Endothelial cell (in vitro differentiated cells): ENCODE measurements at places on chromosomes 5 and 9. TPM values are rescaled to one million over a fixed set of nuclear protein-coding genes. Genes with fewer than 3 reads are reported as not detected.

DNA sequence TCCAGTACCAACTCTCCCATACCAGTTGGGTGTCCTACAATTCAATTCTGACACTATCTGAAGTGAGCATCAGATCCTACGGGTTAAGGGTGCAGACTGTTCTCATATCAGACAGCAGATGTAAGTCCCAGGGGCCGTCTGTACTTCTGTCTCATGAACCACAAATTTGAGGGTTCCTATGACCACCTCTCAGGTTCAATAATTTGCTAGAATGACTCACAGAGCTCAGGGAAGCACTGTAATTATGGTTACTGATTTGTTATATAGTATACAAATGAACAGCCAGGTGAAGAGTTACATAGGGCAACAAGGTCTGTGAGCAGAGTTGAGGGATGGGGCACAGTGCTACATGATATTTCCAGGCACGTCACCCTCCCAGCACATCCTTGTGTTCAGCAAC is 499.1 kb downstream of the DMAC1 start:
- no peak for DNase-seq

DNA sequence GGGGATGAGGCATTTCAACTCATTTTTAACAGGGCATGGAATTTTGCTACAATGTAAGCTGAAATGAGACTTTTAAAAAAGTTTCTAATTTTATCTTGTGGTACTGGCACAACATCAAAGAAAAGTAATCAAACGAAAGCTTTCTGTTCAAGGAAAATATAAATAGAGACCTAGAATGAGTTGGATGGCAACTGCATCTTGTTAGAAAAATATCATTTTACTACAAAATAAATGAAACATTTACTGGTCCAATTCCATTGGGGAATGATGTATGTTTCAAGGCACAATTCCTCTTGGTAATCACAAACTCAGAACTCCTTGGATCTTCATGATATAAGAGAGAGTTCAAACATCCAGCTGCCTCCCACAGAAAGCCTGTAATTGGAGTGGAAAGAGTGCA is 102.8 kb downstream of the HMHB1 start:
- DNase-seq, result no peak

DNA sequence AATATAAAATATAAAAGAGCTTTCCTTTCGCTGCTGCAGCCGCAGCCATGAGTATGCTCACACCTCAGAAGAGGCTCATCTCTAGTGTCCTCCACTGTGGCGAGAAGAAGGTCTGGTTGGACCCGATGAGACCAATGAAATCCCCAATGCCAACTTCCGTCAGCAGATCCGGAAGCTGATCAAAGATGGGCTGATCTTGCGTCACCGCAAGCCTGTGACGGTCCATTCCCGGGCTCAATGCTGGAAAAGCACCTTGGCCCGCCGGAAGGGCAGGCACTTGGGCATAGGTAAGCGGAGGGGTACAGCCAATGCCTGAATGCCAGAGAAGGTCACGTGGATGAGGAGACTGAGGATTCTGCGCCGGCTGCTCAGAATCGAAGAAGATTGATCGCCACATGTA is 12.6 kb upstream of the PRDM12 start:
- no peak for DNase-seq

CKMT2 gene
- total RNA-seq, result 0.18 TPM

GRCh38 chr9:136740971-136741882 is 1.5 kb downstream of the LCN10 start:
- no peak for DNase-seq

DNA sequence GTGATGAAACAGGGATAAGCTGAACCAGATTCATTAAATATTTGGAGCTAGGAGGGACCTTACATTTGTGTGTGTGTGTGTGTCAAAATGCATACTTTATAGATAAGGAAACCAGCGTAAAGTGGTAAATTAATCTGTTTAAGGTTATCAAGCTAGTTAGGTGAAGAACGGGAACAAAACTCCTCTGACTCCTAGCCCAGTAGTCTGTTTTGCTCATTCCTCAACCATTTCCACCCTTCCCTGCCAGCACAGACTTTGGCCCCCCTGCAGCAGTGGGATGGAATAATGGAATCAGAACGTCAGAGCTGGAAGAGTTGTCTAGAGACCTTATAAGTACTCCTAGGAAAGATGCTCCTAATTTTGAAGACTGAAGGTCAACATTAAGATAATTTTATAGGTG is 6.5 kb downstream of the AGXT2 start:
- no peak for DNase-seq

SMIM32 gene
- not detected for total RNA-seq

KCNT1 gene
- not detected for total RNA-seq

GDA gene
- total RNA-seq, result 0.23 TPM

DNA sequence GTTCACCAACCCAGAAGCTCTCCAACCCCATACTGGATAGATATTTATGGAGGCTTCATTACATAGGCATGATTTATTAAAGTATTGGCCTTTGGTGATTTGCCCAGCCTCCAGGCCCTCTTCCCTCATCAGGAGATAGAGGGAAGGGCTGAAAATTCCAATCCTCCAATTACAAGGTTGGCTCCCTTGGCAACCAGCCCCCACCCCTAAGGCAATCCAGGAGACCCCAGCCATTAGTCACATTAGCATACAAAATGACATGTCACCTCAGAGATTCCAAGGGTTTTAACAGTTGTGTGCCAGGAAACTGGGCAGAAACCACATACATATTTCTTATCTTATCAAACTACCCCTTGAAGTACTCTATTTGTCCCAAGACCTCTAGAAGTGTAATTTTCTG is 210.0 kb downstream of the HINT1 start:
- no peak for DNase-seq

GRCh38 chr5:65248896-65249295 is 232.8 kb downstream of the ADAMTS6 start:
- no peak for DNase-seq

MOB3B gene
- total RNA-seq, result 6.4 TPM

DNA sequence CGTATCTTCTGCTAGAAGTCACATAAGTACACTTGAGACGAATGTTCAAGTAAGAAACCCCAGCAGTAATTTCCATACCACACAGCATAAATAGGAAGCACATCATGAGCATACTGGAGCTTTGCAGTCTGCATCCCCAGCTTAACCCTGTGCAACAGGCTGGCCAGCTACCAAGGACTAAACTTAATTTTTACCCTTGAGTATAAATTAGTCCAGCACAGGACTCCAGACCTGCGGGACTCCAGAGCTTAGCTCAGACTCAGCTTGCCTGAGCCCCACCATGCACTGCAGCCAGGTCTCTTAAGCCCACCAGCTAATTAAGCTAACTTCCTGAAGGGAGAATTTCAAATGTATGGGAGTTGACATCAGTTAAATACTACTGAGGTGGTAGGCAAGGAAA is 491.0 kb downstream of the ARHGEF28 start:
- DNase-seq, result no peak

OR1J2 gene
- not detected for total RNA-seq

NIM1K gene
- 0.15 TPM for total RNA-seq

C5orf58 gene
- total RNA-seq, result 0.28 TPM

DNA sequence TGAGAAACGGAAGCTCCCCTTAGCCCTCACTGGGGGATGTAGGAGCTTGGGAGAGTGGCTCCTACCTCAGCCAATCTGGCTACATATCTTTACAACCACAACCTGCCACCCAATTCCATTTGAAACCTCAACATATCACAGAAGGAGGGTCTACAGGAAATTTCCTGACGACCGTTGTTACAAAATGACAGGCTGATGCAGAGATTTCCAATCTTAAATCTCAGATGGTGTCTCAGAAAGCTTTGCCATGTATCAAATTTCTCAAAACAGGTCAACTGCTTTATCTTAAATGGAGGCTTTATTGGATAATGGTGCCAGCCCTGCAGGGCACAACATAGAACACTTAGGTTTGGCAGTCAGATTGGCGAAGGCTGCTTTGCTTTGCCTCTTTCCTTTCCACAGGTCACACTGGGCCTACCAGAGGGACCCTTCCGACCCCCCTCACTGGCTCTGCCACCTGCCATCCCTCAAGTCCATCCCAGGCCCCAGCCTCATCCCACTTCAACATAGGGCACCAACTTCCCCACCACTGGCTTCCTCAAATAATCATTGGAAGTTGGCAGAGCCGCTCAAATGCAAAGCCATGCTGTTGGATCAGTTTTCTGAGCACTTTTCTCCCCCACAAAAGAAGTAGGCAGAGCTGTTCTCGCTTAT is 11.1 kb upstream of the SPATA31E1 start:
- DNase-seq, result no peak

PDE6A gene
- total RNA-seq, result not detected

- no peak for DNase-seq
Measured at GRCh38 chr9:84107081-84107480, 126.5 kb downstream of the RMI1 start.

GRCh38 chr5:442335-443238 is at the start of gene EXOC3:
EXOC3 (plus strand) TSS chr5:443176; CDS start chr5:446206, 3,030 bp downstream.
- DNase-seq, result peak; percentile 59

PHF24 gene
- 0.13 TPM for total RNA-seq
